ENCODE measurements at places on chromosomes 2 and 18.

- no peak for DNase-seq
These were observed 81.2 kb downstream of the GPD2 start for GRCh38 chr2:156517419-156517818.

DNA sequence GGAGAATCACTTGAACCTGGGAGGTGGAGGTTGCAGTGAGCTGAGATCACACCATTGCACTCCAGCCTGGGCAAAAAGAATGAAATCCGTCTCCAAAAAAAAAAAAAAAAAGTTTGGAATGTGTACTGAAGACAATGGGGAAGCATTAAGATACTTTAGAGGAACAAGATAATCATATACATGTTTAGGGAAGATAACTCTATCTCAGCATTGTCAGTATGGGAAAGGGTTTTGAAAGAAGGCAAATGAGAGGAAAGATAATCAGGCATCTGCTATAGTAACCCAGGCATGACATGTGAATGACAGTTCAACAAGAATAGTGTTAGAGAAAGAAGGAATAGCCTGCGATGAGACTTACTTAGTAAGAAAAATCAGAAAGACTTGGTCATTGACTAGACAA is 112.0 kb downstream of the ATAD2B start:
- no peak for DNase-seq

- DNase-seq = no peak
These were observed 76.7 kb upstream of the SNTG2 start for GRCh38 chr2:873651-874580.

DNA sequence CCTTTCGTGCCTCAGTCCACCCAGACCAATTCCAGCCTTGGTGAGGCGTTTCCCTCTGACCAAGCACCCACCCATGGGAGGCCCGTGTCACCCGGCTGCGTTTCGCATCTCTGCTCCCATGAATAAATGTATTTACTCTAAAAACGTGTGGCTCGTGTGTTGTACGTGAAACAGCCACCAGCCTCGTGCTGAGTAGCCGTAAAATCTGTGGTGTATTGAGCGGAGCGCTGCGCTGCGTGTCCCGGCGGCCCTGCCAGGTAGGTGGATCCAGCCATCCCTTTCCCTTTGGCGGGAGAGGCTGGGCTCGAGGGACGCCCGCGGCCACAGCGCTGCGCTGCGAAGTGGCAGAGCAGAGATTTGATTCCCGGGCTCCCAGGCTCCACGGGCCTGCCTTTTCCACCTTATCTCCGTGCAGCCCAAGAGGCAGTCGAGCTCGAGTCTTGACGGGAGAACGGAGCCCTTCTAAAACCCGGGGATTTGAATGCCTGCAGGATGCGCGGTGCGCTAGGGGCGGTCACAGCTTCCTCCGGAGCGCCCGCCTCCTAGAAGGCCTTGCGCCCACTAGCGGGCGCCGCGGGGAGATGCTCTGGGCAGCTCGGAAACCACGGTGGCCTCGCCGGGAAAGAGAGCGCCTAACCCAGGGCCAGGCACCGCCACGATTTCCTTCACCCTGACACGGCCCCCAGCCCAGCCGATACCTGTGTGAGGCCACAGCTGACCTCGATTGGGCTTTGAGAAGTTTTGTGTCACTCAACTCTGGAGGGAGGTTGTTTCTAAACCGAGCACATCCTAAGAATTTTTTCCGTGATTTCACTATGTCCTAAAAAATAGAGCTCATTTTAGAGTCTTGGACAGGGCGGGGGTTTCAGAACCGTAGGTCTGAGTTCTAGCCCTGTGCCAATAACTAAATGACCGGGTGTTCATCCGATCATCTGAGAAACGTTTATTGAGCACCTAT is 3.9 kb upstream of the PSMD1 start:
- peak; percentile 78 for DNase-seq

- DNase-seq = no peak
These were observed 17.0 kb upstream of the SCYGR1 start for GRCh38 chr2:227404585-227405271.

GRCh38 chr2:190765386-190766173 is 115.0 kb upstream of the GLS start:
- no peak for DNase-seq

GRCh38 chr18:7298149-7298548 is 67.3 kb downstream of the LRRC30 start:
- DNase-seq = no peak

- DNase-seq = peak; percentile 78
These were observed 218.1 kb downstream of the SP3 start for GRCh38 chr2:173747035-173747434.

DNA sequence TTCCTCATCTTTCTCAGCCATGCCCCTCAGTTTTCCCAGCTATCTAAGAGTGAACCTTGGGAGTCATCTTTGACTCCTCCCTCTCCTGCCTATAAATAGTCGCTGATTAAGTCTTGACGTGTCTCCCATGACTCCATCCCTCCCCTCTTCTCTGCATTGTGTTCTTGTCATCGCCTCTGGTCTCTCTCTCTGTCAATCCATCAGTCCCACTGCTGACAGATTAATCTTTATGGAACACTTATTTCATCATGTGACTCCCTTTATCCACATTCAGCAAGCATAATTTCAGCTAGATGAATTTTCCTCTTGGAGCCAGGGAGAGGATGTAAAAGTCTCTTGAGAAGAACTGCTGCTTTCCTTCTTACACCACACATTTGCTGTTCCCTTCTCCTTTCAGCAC is 9.4 kb downstream of the ADAM23 start:
- DNase-seq = no peak

DNA sequence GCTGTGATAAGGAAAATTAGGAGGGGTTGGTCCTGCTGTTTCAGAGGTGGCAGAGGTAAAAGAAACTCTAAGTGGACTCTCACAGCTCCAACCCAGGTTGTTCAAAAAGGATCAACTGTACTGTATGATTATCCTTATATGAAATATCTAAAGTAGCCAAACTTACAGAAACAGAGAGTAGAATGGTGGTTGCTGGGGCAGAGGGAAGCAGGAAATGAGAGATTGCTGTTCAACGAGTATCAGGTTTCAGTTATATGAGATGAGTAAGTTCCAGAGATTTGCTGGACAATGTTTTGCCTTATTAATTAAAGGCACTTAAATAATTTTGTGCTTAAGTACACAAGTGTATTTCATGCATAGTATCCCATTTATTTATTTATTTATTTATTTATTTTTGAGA is 972.0 kb upstream of the LRRTM1 start:
- no peak for DNase-seq

DNA sequence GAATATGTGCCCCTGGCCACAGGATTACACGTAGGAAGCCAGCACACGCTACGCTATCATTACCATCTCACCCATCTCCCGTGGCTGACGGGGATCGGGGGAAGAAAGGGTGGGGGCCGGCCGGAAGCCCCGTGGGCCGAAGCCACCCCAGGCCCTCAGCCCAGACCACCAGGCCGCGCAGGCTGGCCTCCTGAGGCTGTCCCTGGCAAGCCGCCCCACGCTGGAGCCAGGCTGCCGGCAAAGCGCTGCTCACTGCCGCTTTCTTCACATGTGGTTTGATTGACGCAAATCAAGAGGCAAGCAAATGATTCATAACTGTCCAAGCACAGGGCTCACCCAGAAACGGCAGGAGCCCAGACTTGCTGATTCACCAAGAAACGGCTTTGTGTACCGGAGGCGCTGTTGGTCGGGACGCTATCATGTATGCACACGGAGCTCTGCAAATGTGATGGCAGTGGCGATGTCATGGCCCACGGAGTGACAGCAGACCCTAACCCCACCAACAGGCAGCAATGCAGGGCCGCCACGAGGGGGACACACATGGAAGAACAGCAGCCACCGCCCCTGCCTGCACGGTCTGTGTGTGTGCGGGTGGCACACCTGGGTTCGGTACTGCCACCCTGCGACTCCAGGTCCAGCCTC is 125.7 kb downstream of the HDAC4 start:
- no peak for DNase-seq

DNA sequence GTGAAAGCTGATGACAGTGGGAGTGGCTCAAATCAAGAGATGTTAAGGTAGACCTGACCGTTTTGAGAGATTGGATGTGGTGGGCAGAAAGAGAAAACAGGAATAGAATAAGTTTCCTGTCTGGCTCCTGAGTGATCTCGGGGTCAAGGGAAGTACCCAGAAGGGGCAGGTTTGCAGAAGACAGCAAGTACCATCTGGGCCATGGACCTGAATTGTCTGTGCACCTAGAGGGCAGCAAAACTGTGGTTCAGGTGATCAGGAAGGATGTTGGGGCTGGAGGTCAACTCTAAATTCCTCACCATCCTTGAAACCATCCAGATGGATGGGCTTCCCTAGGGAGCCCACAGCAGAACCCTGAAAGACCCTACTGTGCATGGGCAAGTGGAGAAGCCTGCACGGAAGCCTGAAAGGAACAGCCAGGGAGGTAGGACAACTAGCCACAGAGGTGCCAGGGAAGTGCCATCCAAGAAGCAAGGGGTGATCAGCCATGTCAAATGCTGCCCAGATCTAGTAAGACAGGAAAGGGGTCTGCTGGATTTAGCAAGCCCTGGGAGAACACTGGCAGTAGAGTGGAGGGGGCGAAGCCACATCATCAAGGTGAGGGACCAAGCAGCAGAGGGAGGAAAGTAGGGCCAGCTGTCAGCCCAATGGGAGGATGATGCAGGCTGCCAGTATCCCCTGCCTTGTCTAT is 8.0 kb downstream of the TEX261 start:
- no peak for DNase-seq

- peak; percentile 28 for DNase-seq
These were observed 52.5 kb downstream of the AQP4 start for GRCh38 chr18:26813043-26813442.

- DNase-seq = no peak
These were observed 41.5 kb downstream of the SCTR start for GRCh38 chr2:119482481-119483394.

All from NCI-H524 (cell line).